Activated CD4-positive, alpha-beta T cell treated with anti-CD3 and anti-CD28 coated beads, Interleukin-2, amount 10 ng/mL, durations not matched to agents 7 days and 5 days (primary cell): ENCODE measurements at places on chromosomes 12 and 14. TPM values are rescaled to one million over a fixed set of nuclear protein-coding genes. Genes with fewer than 3 reads are reported as not detected.

DNA sequence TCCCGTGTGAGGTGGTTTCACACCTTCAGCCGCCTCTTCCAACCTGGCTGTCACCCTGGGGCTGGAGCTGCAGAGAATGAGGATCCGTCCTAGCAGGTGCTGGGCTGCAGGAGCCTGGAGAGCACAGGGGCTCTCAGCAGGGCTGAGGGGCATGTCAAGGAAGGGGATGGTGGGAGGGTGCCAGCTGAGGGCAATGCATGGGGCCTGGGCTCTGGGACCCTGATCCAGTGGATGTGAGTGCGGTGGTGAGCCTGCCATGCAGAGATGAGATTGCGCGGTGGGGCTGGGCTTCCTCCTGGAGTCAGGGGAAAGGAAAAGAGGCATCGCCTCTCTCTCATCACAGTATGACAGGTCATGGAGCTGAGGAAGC, 31.5 kb downstream of the ANAPC7 start:
- no peak for DNase-seq

DNA sequence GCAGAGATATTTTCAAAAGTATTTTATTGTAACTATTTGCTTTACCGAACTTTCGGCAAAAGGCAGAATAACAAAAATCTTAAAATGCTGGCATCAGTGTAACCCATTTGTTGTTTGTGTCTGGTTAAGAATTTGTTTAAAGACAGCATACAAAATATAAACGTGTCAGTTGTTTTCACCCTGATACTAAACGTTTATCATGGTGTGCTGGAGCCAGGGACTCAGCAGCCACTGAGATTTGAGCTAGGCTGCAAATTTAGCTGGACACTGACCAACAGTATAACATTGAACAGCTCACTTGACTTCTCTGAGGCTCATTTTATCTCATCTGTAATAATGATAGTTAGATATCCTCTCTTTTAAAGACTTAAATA, 183.7 kb downstream of the TMTC3 start:
- no peak for DNase-seq

- DNase-seq, result no peak
These were observed 324.9 kb upstream of the TMTC1 start for GRCh38 chr12:30108666-30109065.

GRCh38 chr12:1395421-1395955, 198.9 kb downstream of the FBXL14 start:
- DNase-seq, result no peak

DNA sequence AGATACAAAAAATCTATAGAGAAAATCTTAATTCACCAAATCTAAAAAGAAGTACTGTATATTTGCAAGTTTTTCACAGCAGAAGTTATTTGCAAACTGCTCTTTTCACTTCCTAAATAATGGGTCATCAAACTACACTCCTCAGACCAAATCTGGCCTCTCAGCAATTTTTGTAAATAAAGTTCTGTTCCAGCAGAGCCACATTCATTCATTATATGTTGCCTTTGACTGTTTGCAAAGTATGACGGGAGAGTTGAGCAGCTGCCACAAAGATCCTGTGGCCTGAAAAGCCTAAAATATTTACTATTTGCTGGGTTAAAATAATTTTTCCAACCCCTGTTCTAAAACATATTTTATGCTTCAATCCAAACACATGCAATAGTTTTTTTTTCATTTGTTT, 1222.3 kb upstream of the SEL1L start:
- no peak for DNase-seq

DNA sequence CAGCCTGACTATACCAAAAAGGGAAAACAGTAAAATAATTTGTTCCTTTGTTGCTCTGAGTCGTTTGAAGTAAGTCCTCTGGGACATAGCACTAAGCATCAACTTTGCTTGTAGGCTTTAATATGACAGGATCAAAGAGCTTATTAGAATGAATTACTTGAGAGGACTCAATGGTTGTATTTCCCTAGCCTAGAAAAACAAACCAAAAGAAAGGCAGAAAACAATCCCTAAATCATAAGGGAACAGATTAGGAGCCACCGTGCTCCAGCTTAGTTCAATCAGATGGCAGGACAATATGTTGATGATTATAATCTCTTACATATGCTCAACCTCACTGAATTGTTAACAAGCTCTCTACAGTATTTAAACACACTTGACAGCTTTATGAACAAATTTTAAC, 988.4 kb downstream of the FLRT2 start:
- DNase-seq, result no peak

GRCh38 chr14:62015243-62015642, 253.0 kb downstream of the SNAPC1 start:
- DNase-seq, result no peak

DNA sequence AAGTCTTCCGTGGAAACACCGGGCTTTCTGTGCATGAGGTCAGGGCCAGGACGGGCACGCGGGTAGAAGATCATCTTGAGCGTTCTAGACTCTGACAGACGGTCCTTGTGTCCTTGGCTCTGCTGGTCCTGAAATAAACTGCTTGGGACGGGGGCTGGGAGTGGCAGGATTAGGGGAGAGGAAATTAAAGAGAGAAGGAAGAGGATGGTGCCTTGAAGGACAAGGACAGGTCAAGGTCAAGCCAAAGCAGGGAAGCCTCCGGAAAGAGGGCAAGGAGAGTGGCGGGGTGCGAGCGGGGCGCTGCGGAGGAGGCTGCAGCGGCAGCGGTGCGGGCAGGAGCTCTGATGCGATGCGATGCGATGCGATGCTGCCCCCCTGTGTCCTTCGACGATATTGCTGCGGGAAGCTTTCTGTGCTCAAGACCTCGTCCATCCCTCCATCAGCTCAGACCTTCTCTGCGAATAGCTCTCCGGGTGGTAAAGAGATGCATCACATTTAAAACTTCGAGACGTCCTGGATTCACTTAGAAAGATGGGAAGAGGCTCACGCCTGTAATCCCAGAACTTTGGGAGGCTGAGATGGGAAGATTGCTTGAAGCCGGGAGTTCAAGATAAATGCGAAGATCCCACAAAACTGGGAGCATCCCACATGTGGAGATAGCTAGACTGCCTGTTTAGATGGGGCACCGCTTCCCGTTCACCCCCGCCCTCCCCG, 110.1 kb upstream of the TMEM132D start:
- peak; percentile 47 for DNase-seq

- no peak for DNase-seq
These were observed 33.3 kb upstream of the NUDT14 start for GRCh38 chr14:105214324-105214915.

- DNase-seq, result no peak
These were observed 122.6 kb upstream of the SLC35F4 start for GRCh38 chr14:57988445-57988844.

DNA sequence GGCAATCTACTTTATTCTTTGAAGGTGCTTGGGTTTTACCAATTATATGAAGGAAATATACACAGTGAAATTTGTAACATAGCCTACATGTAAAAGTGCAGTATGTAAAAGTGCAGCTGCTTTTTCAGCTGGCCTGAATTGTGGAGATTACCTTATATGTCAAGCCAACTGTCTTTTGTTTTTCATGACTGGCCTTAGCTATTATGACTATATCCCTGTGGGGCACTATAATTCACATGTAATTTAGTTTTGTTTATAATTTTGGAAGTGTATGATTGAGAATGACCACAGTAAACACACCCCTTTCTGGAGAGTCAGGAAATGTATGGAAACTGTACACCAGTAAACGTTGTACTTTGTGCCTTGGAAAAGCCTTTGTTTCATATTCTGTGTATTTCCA, 435.0 kb upstream of the STXBP6 start:
- no peak for DNase-seq

DNA sequence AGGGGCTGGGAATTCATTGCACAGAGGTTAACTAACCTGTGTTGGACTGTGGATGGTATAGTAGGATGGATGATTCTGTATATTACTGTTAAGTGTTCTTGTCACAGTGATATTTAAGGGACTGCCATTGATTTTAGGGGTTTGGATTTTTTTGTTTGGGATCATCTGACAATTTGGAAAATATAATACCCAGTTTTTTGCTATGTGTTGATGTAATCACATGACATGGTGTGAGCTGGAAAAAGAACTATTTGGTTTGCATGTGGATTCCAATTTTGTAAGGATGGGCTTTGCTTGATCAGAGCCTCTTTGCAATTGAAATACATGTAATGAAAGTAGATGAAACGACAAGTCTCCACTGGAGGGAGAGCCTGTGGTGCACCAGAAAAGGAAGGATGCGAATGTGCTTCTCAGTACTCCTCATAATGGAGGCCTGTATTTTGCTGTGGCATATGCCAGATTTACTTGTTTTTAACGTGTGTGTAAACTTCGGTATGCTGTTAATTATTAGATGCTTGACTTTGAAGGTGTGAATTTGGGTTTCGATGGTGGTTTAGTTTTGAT, 2.7 kb downstream of the DYRK2 start:
- peak; percentile 64 for DNase-seq

- no peak for DNase-seq
These were observed 26.0 kb upstream of the RXYLT1 start for GRCh38 chr12:63753743-63754142.

DNA sequence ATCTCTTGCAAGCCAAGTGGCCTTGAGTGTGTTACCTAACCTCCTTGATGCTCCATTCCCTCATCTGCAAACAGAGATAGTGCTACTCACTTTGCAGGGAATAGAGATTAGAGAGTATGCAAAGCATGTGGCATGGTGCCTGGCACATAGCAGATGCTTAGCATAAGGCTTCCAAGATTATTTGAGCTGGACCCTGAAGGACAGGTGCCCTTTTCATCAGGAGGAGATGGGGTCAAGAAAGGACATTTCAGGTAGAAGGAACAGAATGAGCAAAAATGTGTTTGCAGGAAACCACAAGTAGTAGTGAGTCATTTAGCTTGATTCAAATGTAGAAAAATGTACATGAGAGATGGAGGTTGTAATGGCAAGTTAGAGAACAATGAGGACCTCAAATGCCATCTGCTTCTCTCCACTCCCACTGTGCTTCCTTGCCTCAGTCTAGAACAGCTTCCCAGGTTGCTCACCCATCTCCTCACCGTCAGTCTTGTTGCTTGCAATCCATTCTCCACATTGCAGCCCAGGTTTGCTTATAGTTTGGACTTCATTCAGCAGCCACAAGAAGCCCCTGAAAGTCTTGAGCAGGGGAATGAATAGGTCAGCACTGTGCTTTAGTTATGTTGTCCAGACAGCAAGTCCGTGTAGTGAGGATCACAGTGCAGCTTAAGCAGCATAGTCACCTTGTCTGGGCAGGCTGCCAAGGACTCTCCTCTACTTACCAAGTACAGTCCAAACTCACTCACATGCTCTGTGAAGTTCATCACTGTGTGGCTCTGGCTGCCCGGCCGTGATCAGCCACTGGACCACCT, 536.3 kb upstream of the CCDC196 start:
- DNase-seq, result no peak

DNA sequence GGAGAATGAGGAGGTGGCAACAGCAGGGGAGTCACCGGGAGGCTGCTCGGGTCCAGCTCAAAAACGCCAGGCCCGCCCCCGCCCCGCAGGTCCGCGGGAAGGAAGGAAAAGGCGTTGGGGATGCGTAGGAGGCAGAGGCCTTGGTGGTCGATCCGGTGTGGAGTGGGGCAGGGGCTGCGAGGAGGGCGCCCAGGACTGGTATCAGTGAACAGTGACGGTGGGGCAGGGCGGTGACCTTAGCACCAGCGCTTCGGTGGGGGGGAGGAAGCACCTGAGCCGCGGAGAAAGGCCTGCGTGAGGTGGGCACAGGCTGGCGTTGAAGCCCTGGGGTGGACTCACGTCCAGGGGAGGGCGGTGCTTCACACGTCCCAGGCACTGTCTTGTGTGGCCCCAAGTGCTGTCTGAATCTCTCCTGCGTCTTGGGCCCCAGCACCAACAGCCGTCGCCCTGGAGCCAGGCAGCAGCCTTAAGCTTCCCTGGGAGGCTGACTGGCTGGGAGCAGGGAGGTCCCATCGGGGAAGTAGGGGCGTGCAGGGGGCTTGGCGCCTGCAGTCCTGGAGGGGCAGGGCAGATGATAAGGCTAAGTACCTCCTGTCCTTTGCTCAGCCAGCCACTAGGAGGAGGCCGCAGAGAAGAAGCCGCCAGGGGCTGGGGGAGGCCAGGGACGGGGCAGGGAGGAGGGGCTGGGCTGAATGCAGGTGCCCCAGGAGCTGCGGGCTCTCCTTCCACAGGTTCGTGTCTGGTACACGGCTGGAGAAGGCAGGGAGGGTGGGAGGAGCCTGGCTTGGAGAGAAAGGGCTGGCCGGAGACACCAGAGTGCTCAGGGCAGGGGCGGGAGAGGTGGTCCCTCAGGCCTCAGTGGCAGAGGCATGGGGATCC, 26.5 kb downstream of the ZBTB42 start:
- peak; percentile 59 for DNase-seq

- DNase-seq, result no peak
These were observed 52.3 kb downstream of the GNS start for GRCh38 chr12:64706857-64707256.

- peak; percentile 90 for DNase-seq
These were observed 97.2 kb downstream of the LGMN start for GRCh38 chr14:92651106-92651757.

DNA sequence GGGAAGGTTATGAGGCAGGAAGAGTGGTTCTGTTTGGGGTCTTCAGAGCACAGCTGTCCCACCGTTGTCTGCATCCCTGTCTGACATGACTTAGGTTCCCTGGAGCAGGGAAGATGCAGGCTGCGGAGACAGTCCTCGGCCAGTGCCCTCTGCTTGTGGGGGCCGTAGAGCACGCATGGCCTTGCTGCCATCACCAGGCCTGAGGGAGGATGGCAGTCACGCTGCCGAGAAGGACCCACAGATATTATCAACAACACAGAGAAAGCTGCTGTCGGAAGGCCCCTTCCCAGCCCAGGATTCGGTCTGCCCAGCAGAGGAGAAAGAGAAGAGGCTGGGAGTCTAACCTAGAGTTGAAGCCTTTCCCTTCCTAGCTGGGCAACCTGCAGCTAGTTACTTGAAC, 35.0 kb downstream of the ERH start:
- no peak for DNase-seq

DNA sequence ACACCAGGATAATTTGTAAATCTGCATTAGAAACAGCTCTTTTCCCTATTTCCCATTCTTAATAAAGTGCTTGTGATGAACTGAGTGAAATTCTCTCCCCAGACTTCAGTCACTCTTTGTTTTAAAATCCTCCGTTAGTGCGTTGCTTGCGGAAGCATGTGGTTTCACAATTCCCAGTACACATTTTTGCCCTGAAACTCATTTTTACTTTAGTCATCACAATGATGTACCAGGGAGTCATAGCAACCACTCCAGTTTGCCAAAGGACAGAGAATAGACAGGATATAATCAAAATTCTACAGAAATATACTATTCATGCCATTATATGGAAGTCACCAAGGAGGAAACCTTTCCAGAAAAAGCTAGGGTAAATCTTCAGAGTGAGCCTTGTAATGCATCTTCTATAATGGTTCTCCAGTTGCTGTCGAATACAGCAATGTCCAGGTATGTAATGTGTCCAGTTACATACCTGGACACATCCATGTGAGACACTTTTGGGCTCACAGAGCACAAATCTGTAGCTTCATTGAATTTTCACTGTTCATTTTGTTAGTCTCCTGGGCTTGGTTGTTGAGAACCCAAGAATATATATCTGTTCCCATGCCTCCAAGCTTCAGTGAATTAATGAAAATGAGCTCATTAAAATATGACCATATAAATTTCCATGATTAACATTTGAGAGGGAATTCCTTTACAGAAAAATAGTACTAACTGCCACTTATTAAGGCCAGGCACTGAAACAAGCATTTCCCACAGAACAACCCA, 57.8 kb downstream of the GPR135 start:
- no peak for DNase-seq

- DNase-seq, result no peak
These were observed 927.5 kb downstream of the SLC6A15 start for GRCh38 chr12:83985084-83985483.

The PRKD1 gene
- not detected for total RNA-seq

The LRRK2 gene
- 0.02 TPM for total RNA-seq

The VASH1 gene
- total RNA-seq, result 2.1 TPM

The RAB35 gene
- total RNA-seq, result 76.5 TPM

The GPR135 gene
- total RNA-seq, result 1.6 TPM

The TCL1A gene
- total RNA-seq, result not detected

The ALDH2 gene
- 0.35 TPM for total RNA-seq

The FAM222A gene
- total RNA-seq, result 0.73 TPM

The GALNT6 gene
- total RNA-seq, result 18.9 TPM
